NCI-H1092 treated with DMSO at 0.1 percent for 48 hours (cell line): ENCODE measurements at places on chromosomes 5 and 9.
A peak's percentile ranks its signal among the peaks of the same experiment; 100 is the strongest.

GRCh38 chr9:84152204-84152603 lies 171.6 kb downstream of the RMI1 start:
- DNase-seq: peak; percentile 55

DNA sequence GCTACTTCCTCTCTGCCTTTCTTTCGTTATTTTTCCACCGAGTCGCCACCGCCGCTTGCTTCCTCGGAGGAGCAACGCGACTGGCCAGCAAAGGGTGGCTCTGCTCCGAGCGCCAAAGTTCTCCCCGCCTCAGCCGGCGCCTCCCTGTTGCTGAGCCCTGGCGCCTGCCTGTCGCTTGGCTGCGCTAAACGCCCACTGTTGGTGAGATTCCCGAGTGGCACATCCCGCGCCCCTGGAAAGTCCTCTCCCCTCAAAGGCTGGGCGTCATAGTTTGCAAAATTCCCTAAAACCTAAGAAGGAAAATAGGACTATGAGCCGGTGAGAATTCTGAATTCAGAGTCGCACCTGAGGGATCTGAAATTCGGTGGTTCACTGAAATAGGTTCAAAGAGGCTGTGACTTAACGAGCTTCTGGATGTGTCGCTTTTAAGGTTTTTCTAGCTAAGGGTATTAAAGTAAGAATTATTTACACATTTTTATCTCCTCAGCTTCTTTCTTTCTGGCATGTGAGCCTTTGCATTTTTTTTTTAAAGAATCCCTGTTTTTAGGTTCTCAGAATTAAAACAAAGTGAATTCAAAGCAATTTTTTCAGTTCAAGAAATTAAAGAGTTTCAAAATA lies at the start of gene GRIN3A:
GRIN3A (minus strand) TSS at position 82 of the 618 bp plus-strand sequence. CDS start 668 bp downstream, outside the sequence.
- DNase-seq: peak; percentile 66

DNA sequence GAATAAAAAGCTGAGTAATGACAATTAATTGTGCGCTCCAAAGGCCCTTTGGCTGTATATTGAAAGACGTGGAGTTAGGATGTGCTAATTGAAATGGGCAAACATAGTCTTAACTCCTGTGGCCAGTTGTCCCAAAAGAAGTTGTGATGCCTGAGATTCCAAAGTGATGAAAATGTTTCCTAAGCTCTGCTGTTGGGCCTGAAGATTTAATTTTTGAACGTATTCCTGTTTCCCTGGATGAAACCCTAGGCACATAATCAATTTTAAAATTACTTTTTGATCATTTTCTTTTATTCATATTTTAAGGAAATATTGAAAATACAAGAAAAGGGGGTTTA lies 87.9 kb downstream of the PRDM6 start:
- DNase-seq: no peak

GRCh38 chr5:97478483-97478882 lies 295.4 kb upstream of the RIOK2 start:
- DNase-seq: no peak

DNA sequence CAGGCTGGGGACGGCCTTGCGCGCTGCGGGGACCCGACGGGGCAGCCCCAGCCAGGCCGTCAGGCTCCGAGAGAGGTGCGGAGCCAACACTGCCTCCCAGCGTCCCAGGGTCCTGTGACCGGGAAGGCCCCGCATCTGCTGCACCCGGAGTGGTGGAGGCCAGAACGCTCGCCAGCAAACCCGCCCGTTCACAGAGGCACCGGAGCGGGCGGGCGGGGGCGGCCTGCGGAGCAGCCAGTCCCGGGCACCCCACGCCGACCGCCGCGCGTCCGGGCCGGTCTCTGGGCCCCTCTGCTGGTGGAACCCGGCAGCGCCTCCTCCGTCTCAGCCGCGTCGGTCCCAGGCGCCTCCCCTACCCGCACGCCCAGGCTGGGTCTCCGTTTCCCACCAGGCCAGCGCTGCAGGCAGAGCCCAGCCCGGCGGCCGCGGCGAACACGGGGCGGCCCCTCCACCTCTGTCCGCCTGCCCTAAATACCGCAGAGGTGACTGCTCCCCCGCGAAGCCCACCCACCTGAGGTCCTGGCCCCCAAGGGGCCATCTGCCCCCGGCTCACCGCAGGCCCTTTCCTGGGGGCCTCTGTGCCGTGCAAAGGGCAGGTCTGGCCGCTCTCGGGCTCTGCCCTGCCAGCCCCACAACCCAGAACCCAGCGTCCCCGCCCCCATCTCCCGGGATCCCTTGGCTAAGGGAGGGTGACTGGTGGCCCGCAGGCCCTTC lies 15.9 kb downstream of the EXD3 start:
- peak; percentile 18 for DNase-seq

- no peak for DNase-seq
Measured at GRCh38 chr5:135891791-135892190, 3.9 kb downstream of the IL9 start.

GRCh38 chr9:123835821-123836220 lies 94.1 kb downstream of the DENND1A start:
- DNase-seq: no peak

DNA sequence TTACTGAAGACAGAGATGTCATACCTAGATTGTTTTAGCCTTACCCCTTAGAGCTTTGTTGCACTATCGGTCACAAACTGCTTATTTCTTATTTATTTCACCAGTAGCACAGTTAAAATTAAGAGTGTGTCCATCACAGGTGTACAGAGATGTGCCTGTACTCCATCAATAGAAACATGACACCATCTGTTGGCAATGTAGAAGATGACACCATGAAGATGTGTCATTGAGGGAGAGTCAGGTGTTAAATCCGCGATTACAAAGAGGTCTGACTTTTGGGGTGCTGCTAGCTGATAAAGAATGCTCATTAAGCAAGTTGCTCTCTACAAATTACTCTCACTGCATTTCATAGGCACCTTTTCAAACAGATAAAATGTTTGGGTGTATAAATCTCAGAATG lies 164.4 kb downstream of the SMARCA2 start:
- DNase-seq: no peak

DNA sequence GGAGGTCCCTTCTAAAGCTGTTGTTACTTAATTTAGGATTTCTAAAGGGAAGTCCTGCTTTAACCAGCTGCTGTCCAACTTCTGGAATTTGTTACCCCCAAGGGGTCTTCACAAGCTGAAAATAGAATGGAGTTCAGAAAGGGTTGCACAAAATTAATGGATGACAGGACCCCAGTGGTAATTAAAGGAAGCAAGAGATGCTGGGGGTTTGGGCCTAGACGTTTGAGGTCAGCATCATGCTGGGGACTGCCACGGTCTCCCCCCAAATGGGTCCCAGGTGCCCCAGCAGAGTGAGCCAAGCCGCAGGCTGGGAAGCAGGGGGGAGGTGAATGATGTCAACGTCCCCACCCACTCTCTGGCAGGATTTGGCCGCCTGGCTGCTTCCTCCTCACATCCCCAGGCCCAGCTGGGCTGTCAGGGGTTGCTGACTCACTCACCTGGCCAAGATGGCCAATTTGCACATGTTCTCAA lies 97.5 kb upstream of the ARAP3 start:
- no peak for DNase-seq

GRCh38 chr5:27465140-27465539 lies 426.8 kb upstream of the CDH9 start:
- no peak for DNase-seq

GRCh38 chr5:94621763-94622162 lies 3.3 kb downstream of the SLF1 start:
- no peak for DNase-seq

DNA sequence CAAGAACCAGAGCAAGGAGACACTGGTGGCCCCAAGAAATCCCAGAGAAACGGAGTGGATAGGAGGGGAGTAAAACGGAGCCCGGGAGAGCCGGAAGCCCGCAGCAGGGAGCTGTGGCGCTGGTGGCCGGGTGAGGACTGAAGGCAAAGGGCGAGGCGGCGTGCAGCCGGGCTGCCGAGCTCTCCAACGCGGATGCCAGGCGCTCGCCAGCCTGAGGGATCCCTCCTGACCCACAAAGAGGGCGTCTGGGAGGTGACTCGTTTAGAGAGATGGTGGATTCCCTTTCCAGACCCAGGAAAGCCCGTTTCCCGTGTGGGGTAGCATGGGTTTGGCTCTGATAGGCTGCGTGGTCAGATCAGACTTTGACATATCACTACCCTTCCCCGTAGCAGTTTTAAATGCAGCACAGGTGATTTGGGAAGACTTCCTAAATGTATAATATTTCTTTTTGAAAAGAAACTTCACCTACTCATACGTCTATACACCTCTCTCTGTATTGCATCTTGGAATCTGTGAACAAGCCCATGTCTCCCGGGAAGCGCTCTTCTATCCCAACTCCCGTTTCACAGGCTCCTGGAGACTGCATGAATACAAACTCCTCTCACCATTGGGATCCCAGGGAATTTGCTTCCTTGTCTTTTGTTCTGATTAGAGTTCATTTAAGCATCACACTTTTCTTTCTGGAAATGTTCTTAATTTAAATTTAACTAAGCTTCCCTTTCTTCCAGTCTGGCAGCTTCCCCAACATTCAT lies 158.1 kb downstream of the C9orf152 start:
- DNase-seq: peak; percentile 36

DNA sequence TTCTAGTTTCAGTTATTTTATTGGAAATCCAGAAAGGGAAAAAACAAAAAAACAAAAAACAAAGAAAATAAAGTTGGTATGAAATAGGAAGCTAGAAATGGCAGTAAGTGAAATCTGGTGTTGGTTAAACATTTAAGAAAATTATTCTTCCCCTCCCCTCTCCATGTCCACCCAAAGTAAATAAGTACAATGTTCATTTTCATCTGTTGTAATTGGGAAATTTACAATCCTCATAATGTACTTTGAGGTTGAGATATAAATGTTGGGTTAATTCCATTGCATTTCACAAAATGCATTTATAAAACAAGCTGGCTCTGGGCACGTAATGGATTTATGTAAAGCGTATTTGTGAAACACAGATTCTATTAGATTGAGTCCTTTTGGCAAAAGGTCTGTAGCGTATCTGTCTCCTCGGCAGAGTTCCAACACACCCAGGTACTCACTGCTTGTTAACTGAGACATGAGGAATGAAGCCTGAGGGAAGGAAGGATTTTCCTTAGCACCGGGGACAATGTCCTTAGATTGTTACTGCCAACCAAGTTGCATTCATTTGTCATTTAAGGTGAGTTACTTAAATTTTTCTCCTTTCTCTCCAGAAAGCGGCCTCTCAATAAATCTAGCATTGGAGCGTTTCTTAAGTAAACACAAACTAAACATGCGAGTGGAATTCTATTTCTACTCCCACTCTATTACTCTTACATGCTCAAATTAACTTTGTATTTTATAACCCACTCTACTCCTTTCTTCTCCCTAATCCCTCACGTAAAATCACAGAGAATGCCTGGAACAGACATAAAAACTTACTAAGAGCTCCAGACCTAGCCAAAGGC lies 912.3 kb upstream of the WWC1 start:
- no peak for DNase-seq

DNA sequence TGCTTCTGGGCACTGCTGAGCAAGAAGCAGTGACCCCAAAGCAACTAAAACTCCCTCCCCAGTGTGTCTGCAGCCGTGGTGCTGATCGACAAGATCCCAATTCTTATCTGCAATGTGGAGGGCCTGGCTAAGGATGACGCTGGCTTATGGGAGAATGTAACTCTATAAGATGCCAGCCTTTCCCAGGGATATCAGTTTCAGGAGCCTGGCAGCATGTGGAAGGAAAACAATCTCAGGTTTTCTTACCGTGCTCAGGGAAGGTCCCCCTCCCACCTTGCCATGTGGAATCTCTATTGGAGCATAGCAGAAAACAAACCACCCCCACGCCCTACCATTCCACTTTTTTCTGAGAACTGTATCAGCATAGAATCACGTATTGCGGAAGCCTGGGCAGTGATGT lies 87.7 kb upstream of the PTPN3 start:
- no peak for DNase-seq

- no peak for DNase-seq
Measured at GRCh38 chr5:33074548-33074947, 363.4 kb downstream of the NPR3 start.

- DNase-seq: no peak
Measured at GRCh38 chr5:173303878-173304590, 24.2 kb downstream of the STC2 start.

DNA sequence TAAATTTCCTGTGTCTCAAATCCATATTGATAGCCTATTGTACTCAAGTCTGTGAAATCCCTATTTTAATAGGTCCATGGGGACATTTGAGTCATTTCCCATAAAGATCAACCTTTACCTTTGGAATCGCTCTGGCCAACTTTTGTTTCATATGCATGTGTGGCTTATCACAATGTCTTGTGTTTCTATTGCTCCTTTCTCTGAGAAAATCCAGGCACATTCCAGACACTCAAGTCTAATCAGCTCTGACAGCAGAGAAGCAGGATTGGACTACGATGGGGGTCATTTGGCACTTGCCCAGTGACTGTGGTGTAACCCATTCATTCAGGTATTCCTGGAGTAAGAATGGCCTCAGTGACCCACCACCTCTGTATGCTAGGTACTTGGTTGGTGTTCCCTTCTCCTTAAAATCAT lies 48.4 kb downstream of the ACTBL2 start:
- DNase-seq: no peak

DNA sequence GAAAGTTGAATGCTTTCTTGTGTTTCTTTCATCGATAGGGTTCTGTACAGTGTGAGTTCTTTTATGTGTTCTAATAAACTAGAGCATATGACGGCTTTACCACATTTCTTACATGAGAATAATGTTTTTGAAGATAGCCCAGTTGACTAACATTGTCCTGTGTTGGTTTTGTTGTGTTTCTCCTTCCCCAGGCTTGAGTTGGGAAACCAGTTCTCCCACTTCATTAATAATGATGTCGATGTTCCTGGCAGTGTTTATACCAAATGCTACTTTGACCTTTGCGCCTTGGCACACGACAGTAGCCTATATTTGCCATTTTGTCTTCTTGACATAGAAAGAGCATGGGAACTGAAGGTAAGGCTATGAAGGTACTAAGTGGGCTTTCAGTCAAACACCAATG lies 14.4 kb upstream of the ZNF782 start:
- no peak for DNase-seq

DNA sequence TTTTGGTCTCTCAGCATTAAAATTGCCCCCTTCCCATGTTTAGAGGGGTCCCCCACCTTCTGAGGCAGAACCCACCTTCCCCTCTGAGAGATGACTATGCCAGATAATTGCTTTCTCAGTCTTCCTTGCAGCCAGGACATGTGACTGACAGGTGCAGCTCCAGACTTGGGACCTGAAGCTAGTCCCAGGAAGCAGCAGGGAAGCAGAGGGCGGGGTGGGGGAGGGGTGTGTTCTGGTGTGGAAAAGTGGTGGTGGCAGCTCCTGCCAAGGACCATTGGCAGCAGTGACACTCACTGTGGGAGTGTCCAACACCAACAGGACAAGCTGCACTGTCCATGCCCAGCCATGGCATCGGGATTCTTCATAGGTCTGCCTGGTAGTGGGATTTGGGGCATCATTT lies 2.3 kb downstream of the EIF4E1B start:
- no peak for DNase-seq

DNA sequence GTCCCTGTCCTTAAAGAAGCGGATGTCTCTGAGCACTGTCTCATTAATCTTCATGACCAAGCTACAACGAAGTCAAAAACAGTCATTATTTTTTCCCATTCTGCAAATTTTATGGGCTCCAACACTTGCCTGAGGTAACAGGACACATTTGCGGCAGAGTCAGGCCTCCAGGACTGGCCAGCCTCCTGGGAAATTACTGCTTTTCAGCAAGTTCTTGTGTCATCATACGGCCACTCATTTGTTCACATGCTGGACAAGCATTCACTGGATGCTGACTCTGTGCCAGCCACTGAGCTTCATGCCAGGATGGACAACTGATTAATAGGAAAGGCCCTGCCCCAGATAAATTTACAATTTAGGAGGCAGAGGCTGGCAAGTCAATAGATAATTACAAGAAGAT lies 305.7 kb downstream of the ACTL7B start:
- DNase-seq: no peak
